SW480 (cell line): ENCODE measurements at places on chromosomes 1 and 21.

GRCh38 chr21:41213021-41213420 is 45.1 kb downstream of the BACE2 start:
- no peak for DNase-seq

- DNase-seq = peak; percentile 60
These were observed 31.0 kb downstream of the TNNT2 start for GRCh38 chr1:201346337-201346939.

DNA sequence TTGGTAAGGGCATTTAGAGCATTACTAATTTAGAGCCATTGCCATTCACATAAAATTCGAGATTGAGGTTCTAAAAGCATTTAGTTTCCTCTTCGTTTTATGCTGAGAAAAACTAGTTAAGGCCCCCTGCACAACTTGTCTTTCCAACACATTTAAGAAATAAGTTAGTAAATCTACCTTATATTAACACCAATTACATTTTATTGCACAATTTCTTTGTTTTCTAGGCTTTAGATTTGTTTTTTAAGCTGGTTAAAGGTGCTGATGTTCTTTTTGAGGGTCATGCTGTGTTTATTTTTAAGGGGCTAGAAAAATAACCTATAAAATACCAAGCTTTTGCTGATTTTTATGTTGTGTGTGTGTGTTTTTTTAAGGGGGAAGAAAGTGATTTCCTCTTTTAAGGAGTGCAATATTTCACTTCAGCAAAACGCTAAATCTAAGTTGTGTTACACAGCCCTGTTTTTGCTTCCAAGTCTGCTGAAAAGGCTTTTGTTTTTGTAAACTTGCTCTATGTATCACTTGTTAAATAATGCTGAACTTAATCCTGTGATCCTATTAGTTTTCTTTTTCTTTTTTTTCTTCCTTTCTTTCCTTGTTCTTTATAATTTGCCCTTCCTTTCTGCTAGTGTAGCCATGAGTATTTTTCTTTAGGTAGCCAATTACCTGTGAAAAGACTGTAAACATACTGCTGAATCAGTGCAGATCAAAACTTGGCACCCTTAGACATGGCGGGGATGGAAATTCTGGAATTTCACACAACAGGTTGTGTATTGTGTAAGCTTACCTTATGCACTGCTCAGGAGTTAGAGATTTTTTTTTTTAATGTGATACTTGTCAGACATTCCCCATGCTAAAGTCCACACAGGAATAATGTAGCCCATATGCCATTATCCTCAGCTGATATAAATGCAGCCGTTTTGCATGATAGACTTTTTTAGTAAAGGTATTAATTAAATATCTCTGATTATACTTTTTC is 1.5 kb downstream of the CEPT1 start:
- no peak for DNase-seq

DNA sequence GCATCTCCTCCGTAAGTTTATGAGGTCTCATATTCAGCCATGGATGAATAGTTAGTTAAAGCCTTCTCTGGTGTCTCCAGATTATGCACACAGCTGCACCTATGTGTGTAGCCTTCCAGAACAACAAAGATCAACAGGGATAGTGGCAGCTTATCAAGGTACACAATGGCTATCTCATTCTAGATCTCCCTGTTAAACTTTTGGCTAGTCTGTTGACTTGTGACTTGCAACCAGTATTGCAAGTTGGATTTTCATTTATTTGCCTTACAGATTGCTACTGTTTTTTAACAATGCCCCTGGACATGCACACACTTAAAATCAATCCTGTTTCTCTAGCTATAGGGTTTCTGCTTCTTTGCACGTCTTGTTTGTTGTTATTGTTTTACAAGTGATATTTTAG is 363.2 kb downstream of the OMA1 start:
- no peak for DNase-seq

DNA sequence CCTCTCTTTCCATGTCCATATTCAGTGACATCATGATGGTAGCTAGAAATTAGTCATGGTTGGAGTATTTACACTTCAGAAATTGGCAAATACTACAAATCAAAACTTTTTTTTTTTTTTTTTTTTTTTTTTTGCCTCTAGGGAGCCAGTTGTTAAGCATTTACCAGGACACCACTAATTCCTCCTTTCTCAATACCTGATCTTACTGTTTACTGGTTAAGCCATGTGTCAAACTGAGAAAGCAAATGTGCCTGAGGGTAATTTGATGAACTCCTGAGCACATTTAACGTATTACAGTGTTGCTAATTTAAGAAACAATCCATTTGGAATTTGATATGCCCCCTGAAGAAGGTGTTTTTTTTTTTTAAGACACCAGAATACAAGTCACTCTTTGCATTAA is 94.4 kb downstream of the DNM3 start:
- no peak for DNase-seq

- DNase-seq = peak; percentile 85
These were observed at the start of gene HEYL for GRCh38 chr1:39639305-39640130. HEYL (minus strand) TSS chr1:39639643; CDS start chr1:39639625, 18 bp downstream.

- no peak for DNase-seq
These were observed 111.0 kb downstream of the DAB1 start for GRCh38 chr1:57312869-57313268.

- DNase-seq = no peak
These were observed 80.4 kb upstream of the LRRC53 start for GRCh38 chr1:74592580-74593355.

- DNase-seq = no peak
These were observed 150.0 kb downstream of the ADSS2 start for GRCh38 chr1:244301595-244302130.

DNA sequence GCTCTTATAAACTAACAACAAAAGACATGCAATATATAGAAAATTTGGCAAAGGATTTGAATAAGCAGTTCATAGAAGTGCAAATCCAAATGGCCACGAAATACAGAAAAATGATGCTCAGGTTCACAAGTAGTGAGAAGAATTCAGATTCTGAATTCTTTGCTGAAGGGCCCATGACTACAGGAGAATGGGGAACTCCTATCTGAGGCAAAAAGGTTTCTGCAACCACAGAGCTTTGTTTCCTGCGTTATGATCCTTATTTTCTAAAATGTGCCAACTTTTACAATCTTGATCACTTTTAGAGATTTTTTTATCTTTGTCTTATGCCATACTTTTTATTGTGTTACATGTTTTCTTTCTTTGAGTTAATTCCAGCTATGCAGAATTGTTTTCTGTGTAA is 91.3 kb downstream of the ITSN1 start:
- no peak for DNase-seq

GRCh38 chr1:94993931-94994645 is 67.2 kb upstream of the CNN3 start:
- DNase-seq = no peak
